ENCODE measurements at places on chromosomes 7 and 10.

- DNase-seq, result no peak
Measured at GRCh38 chr10:132907821-132908620, 34.3 kb downstream of the CFAP46 start.

GRCh38 chr10:53570221-53570620 lies 797.6 kb upstream of the MBL2 start:
- no peak for DNase-seq

DNA sequence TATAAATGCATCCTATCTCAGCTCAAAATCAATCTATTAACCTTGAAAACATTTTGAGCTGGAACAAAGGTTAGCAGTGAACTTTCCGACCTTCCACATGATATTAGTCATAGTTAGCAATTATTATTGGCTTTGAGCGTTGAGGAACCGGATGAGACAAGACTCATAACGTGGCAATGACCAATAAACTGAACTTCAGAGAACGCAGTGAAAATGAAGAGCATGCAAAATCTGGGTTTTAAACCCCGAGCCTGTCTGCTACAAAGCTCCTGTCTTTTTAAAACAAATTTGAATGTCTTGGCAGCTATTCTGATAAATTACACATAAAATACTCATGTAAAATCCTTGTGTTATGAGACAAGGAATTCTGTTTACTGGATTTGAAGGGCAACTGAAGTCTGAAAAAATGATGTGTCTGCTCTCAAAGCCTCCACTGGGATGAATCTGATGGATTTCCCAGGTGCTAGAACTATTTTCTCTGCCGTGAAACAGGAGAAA lies 74.7 kb upstream of the ITGB1 start:
- DNase-seq, result no peak

DNA sequence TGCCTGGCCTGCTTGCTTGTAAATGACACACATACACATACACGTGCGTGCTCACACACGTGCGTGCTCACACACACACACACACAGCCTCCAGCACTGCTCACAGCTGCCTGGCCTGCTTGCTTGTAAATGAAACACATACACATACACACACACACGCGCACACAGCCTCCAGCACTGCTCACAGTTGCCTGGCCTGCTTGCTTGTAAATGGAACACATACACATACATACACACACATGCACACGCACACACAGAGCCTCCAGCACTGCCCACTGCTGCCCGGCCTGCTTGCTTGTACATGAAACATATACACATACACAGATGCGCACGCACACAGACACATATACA lies 397.2 kb downstream of the PLXNA4 start:
- DNase-seq, result no peak

DNA sequence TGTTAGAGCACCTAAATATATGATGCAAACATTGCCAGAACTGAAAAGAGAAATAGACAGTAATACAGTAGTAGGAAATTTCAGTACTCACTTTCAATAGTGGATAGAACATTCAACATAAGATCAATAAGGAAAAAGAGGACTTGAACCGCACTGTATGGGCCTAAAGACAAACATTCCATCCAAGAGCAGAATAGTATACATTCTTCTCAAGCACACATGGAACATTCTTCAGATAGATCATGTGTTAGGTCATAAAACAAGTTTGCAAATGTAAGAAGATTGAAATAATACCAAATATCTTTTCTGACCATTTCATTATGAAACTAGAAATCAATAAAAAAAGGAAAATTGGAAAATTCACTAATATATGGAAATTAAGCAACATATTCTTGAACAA lies 185.4 kb upstream of the FOXP2 start:
- DNase-seq, result no peak

DNA sequence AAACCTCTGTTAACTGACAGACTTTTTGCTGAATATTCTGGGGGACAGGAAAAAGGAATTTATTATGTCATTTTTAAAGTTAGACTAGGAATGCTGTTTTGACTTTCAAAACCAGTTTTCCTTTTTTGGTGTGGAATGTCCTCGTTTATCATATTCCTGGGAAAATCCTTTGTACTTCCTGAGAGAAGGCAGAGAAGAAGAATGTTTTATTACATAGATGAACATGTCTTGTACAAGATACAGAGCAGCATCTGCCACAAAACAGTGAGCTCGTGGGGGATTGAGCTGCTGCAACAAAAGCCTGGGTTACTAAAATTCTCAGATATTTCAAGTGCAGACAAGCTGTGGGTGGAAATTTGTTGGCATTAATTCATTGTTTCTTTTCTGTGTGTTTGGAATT lies 20.2 kb downstream of the MCU start:
- no peak for DNase-seq

DNA sequence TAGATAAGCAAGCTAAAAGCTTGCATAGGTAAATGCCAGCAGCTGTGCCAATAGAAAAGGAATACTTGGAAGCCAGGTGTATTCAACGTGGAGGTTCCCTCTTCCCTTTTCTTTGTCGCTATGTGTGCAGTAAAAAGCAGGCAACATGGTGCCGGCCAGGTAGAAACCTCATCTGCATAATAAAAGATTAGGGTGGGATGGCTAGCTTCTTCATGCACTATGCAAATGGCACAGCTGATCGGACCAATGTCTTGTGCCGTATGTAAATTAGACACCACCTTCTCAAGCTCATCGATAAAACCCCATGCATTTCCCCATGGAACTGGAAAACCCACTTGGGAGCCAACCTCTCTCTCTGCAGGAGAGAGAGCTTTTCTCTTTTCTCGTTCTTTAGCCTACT lies 150.9 kb upstream of the FOXK1 start:
- DNase-seq, result no peak

DNA sequence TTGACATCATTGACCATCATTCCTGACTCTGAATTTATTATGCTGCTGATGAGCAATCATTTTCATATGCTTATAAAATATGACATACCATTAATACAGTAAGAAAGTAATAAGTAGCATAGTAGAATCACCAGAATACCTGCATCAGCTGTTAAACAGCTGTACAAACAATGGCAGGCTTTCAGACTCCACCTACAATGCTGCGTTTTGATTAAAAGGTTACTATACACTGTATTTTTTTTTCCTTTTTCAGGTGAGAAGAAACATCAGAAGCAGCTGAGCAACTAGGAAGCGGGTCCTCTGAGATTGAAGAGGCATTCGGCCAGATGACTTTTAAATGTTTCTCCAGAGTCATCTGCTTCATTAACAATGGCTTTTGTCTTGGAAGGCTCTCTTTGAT lies 7.1 kb downstream of the ASNS start:
- DNase-seq, result no peak

- no peak for DNase-seq
Measured at GRCh38 chr7:18053941-18054340, 26.3 kb upstream of the PRPS1L1 start.

GRCh38 chr7:36661135-36661840 lies 63.0 kb downstream of the AOAH start:
- no peak for DNase-seq

DNA sequence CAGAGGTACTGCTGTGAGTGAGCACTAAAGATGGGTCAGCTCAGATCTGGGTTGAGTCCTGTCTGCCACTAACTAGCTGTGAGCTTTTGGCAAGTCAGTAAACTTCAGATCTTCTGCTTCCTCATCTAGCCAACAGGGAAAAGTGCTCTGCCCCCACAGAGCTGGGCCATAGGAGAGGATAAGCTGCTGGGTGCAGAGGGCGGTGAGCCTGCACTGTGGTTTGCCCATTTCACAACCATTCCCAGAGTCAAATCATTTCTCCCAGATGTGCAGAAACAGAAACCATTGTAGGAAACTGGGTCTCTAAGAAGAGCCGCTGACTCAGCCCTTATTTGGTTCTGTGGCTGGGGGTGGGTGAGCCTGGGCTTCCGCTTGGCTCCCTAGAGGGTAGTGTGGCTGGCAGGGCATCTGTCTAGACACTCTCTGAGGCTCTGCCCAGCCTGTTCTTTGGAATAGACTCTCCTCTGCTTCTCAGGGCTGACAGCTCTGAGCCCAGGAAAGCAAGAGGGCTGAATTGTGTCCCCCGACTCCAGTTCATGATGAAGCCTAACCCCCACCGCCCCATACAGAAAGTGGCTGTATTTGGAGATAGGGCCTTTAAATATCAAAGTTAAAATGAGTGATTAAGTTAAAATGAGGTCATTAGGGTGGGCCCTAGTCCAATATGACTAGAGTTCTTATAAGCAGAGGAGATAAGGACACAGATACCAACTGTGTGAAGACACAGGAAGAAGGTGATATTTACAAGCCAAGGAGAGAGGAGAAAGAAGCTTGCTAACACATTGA lies 29.5 kb upstream of the ARHGAP22 start:
- no peak for DNase-seq

DNA sequence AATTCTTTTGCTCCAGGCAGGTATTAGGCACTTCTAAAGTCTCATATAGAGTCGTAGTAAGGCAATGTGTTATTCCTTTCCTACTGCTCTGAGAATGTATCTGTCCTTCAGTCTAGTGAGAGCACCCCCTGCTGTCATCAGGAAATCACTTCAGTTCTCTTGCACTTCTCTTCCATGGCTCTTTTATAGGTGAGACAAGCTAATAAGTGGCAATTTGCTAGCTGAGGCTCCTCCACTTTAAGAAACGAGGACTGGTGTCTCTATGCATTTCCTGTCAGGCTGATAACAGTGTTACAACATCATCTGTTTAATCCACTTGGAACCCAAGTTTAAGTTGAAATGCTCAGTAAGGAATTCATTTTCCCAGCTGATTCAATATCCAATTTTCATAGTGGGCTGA lies 350.6 kb downstream of the TFEC start:
- peak; percentile 5 for DNase-seq

GRCh38 chr10:97320480-97321031 lies 1.5 kb downstream of the FRAT1 start:
- DNase-seq, result no peak

DNA sequence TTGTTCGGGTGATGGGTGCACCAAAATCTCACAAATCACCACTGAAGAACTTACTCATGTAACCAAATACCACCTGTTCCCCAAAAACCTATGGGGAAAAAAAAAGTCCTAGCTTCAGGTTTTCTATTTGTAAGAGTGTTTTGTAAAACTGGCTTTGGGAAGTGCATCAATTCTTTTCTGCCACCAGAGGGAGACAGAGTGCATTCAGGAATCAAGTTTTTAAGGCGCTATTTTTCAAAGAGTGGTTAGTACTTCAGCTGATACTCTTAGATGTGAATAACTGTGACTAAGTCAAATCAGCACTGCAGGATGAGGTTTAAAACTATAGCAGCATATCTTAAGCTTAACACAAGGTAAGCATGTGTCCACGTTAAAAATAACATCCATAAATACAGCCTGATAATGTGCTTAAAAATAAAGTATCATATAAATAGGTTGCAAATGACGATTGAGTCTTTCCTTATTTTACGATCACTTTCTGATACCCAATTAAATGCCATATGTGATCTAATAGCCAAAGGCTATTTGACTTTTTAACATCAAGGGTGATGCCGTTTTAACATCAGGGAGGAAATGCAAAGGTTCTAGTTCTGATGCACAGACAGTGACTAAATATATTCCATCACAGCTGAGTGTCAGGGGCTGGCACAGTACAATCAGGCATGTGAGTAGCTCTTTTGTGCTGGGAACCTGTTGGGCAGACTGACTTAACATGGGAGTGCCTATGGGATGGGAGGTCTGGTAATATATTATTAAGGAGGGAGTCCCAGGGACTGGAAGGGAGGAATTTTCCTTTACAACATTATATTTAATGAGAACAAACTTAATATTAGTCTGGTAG lies 10.6 kb upstream of the LYZL2 start:
- peak; percentile 58 for DNase-seq
